ENCODE measurements at places on chromosomes 7 and 10. TPM values are rescaled to one million over a fixed set of nuclear protein-coding genes. Genes with fewer than 3 reads are reported as not detected.

Gene OR6V1
- not detected for total RNA-seq

DNA sequence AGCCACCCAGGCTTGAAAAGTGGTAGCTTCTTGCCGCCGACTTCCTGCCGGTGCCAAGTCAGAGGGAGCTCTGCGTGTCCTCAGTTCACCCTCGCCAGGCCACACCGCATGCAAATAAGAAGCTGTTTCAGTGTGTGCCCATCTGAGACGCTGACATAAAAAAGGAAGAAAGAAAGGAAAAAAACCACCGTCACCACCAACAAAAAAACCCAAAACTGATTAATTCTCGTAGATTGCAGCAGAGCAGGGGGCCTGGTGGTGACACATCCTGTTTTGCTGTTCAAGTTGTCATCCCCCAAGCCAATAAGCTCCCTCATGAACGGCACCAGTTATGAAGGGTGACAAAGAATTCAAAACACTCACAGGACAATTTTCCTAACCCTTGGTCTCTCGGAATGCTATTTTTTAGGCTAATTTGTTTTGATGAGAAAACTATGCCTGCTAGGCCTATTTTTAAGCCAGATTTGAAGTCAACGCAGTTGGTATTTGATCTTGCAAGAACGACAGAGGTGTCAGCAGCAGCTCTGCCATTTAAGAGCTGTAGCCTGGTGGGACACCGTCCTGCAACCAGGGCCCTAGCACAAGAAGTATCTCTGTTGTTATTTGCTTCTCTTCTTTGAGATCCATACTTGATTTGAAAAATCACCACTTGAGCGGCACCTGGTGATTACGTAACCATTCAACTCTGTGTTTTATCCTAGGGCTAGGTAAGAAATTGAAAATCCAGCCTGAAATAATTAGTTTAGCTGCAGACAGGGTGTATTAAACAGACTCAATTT is 145.6 kb downstream of the PFKFB3 start:
- peak; percentile 92 for DNase-seq

DNA sequence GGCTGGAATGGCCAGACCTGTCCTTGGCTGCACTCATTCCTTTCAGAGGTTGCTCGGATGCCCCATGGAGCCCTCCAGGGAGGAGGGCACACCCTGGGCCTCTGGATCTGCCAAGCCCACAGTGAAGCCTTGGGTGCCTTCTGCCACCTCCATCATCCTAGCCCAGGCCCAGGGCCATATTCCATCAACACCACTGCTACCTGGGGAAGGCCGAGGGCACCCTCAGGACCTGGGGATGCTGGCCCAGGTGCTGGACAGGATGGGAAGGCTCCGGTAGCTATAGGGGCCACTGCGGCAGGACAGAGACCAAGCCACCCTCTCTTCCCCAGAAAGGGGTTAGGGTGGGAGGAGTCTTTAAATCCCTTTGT is 810 bp downstream of the OPN4 start:
- DNase-seq: peak; percentile 54

DNA sequence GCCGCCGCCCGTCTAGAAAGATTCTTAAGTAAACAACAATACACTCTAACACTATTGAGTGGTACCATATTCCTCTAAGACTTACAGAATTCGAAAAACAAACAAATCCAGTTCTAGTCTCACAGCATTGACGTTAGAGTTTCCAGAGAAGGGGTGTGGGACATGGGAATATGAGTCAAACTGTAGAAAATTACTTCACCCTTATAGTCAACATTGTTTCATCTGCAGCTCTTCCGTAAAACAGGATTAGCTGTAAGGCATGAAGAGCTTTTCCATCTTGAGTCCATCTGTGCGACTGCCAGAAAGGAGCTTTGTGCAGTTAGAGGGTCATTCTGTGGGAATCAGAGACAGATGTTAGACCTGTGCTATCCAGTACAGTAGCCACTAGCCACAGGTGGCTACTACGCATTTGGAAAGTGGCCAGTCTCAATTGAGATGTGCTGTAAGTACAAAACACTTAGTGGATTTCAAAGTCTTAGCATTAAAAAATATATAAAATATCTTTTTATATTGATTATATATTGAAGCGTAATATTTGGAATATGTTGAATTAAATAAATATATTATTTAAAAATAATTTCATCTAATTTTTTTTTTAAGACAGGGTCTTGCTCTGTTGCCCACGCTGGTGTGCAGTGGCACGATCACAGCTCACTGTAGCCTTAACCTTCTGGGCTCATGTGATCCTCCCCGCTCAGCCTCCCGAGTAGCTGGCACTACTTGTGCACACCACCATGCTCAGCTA is 79.8 kb upstream of the MPP7 start:
- DNase-seq: no peak

Gene ZNF117
- 13.7 TPM for total RNA-seq

Gene DNAJB9
- total RNA-seq: 24.1 TPM

DNA sequence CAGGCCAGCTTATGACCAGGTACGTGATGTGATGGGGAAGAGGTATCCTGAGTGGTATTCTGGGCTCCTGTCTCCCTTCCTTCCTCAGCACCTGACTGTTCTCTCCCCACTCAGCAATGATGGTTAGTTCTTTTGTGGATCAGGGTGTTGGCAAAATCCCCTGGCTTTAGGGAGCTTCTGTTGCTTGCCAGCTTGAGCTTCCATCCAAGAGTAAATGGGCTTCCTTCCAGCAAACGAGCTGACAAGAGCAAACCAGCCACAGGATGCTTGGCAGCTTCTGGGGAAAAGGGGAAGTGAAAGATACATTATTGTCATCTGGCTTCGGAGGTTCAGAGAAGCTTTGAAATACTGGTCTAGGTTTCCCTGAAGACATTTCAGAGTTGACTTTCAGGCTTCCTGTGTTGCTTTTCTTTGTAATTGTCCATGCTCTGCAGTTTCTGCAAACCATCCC is 5.2 kb downstream of the DUSP5 start:
- no peak for DNase-seq

- no peak for DNase-seq
Measured at GRCh38 chr10:123392182-123392963, 238.2 kb downstream of the BUB3 start.

- DNase-seq: peak; percentile 66
Measured at GRCh38 chr7:128875523-128875948, 12.9 kb downstream of the ATP6V1F start.

GRCh38 chr10:12703126-12703525 is 298.4 kb downstream of the CCDC3 start:
- no peak for DNase-seq

DNA sequence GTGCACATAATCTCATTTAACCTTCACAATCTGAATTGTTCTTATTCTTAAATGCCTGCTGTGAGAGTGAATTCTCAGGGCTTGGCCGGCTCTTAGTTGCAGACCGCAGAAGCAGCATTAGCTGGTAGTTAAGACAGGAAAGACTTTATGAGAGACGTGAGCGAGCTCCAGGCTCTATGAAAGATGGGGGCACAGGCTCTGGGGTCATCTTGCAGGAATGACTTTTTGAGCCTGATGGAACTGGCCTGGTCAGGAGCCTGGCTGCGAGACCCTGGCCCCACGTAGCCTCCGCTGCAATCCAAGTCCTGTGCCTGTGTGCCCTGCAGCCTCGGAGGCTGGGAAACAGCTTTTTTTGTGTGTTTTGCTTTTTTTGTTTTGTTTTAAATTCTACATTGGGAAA is 958.8 kb upstream of the ZNF722 start:
- no peak for DNase-seq

- DNase-seq: no peak
Measured at GRCh38 chr7:117946151-117946633, 73.0 kb upstream of the CTTNBP2 start.

DNA sequence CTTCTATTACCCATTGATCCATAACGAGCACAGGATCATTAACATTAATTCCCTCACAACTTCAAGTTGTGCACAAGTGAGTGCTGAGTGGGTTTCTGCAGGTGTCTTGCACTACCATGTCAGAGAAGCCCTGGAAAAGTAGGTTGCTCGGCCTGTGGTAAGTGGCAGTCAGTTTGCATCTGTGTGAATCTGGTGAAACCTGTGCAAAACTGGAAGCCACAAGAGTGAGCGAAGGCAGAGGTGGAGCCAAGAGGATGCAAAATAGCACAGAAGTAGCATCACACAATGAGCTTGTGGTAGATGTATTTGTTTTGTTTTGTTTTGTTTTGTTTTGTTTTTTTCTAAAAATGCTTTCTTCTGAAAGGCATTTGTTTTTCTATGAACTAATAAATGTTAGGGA is 181.5 kb downstream of the THSD7A start:
- DNase-seq: no peak

Gene SPDYE6
- total RNA-seq: not detected

Gene ACHE
- 2.1 TPM for total RNA-seq

Gene SYT15B
- total RNA-seq: 1.3 TPM

Gene CYP17A1
- not detected for total RNA-seq

Gene UPK3BL2
- total RNA-seq: 17.7 TPM

Gene TSPAN12
- 43.5 TPM for total RNA-seq

Gene EBF3
- not detected for total RNA-seq

Gene TSPAN15
- total RNA-seq: 53.0 TPM

DNA sequence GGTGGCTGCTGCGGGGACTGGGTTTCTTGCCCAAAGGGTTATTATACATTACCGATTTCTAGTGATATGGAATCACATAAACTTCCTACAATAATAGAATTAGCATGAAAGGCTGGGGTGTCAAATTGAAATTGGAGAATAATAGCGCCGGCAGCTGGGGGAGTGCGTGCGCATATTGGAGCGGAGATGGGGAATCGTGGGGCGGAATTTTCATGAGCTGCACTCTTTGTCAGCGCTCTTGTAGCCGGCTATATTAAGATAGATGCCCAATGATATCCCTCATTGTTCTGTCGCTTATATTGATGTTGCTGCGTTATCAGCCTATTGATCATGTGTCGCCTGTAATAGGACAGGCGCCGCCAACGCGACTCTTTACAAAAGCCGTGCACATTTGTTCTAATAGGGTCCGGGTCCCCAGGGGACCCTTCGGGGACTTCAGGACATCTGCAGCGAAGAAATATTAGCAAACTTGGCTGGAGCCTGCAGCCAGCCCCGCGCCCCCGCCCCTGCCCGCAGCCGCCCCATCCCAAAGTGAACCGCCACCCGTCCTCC is 5.1 kb downstream of the UNCX start:
- DNase-seq: peak; percentile 41

Gene MKI67
- 6.2 TPM for total RNA-seq

Gene C10orf53
- not detected for total RNA-seq

- no peak for DNase-seq
Measured at GRCh38 chr10:132745971-132746370, 40.0 kb downstream of the NKX6-2 start.

Gene PSMC2
- total RNA-seq: 102 TPM

GRCh38 chr10:98030991-98031431 is 590 bp upstream of the CRTAC1 start:
- DNase-seq: no peak

GRCh38 chr10:4249841-4250586 is 465.0 kb upstream of the KLF6 start:
- DNase-seq: no peak
